ENCODE measurements at places on chromosomes 16 and 17. TPM values are rescaled to one million over a fixed set of nuclear protein-coding genes. Genes with fewer than 3 reads are reported as not detected.

The EVPL gene
- total RNA-seq = 6.9 TPM

The TBC1D3G gene
- not detected for total RNA-seq

The PRAC1 gene
- total RNA-seq = not detected

The SLC39A11 gene
- 51.5 TPM for total RNA-seq

The OR4D1 gene
- total RNA-seq = not detected

The ITGAD gene
- not detected for total RNA-seq

DNA sequence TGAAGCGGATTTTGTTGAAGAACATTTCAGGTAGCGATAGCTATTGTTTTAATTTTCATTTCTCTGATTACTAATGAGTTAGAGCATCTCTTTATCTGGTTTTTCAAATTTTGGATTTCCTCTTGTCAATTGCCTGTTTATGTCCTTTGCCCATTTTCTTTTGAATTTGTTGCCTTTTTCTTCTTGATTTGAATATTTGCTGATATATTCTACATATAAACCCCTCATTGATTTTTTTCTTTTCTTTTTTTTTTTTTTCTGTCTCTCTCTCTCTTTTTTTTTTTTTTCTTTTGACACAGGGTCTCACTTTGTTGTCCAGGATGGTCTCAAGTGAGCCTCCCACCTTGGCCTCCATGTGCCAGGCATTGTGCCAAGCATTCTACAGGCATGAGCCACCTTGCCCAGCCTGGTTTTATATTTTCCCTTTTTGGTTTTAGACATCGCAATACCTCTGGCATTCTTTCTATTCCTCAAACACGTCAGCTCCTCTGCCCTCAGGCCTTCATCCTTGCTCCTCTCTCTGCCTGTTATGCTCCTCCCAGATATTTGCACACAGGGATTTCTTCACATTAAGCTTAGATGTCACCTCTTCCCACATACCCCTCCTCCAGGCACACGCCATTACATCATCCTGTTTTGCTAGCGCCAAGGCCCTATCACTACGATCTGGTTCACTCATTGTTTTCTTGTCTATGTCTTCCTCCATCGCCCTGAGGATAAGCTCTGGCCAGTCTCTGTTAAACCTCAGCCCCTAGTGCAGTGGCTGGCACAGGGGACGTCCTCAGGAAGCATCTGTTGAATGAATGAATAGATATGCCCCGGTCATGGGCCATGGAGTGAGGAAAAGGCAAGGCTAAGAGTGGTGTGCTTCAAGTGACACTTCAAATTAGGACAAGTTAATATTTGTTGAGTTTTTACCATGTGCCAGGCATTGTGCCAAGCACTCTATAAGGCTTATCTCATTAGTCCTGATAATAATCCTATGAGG, 8.6 kb downstream of the SARM1 start:
- DNase-seq = no peak

DNA sequence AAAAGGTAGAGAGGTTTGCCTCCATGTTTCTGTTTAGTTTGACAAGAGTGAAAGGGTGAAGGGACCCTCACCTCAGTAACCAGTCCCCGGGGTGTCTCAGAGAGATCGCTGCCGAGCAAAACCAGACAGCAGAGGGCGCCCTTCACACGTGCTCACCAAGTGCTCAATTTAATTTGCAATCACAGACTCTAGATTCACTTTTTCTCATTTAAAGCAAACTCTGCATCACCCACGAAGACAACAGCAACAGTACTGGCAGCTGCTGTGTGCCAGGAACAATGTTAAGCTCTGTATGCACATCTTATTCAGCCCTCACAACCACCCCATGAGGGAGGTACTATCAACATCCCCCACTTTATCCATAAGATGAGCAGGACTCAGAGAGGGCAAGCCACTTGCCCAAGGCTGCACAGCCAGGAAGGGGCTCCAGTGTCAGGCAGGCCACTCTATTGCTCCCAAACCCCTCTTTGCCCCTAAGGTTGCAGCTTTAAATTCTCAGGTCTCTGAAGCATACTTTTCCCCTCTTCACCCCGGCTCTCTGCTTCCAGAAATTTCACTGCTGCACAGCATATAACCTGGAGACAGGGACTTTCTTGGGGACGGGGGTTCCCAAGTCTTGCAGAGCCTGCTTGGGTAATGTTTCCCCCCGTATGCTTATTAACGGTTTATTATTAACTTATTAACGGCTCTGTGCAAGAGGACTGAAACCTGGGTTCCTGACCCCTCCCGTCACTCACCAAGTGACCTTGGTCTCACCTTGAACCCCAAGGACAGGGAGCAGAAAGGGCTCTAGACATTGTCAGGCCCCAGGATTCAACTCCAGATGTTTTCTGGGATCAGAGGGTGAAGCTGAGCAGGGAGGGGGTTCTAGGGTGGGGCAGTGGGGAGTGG, 70.9 kb downstream of the CNGB1 start:
- peak; percentile 68 for DNase-seq

- no peak for DNase-seq
Measured at GRCh38 chr16:89052191-89052889, 41.3 kb upstream of the ACSF3 start.

GRCh38 chr16:3766177-3766576, 48.9 kb upstream of the TRAP1 start:
- no peak for DNase-seq

DNA sequence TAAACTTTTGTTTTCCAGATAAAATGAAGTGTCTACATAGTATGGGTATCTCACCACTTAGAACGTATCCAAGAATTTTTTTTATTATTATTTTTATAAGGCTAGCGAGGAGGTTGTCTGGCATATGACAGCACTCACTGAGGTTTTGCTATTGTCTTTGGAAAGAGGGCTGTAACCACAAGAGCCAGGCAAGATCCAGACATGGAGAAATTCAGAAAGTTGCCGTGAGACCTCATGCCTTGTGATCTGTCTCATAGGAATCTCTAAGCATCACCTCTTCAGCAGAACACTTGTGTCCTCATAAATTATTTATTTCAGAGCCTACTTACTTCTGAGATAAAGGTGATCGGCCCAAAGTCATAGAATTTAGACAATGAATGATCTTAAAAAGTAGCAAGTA, 410.8 kb downstream of the CDH11 start:
- DNase-seq = no peak

GRCh38 chr17:6608321-6608720, 32.2 kb downstream of the KIAA0753 start:
- DNase-seq = no peak

DNA sequence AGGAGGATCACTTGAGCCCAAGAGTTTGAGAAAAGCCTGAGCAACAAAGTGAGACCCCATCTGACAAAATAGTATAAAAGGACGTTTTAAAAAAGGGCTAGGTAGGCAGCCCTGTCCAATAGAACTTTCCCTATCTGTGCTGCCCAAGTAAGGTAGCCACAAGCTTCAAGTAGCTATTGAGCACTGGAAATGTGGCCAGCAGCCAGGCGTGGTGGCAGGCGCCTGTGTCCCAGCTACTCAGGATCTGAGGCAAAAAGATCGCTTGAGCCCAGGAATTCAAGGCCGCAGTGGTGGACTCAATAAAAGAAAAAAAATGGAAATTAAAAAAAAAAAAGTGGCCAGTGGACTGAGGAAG, 1.5 kb upstream of the NQO1 start:
- no peak for DNase-seq

Data from OCI-LY7 (cell line).